Thoracic aorta (tissue), 2 donors: ENCODE measurements at places on chromosomes 2 and 18.

- H3K4me1 ChIP-seq: no peaks in the 10 kb centered on the region
- H3K27ac ChIP-seq: no peak overlapping the region
- H3K27me3 ChIP-seq: no peaks in the 10 kb centered on the region
- DNase-seq: no peak
- H3K36me3 ChIP-seq: peaks cover 14% of the 10 kb centered on the region
These were observed 234.1 kb downstream of the GLI2 start for GRCh38 chr2:120969613-120970355.

GRCh38 chr2:20040489-20041172 lies 10.8 kb downstream of the LAPTM4A start:
- DNase-seq: no peak
- no peaks in the 10 kb centered on the region for H3K27me3 ChIP-seq
- H3K4me3 ChIP-seq: no peak overlapping the region
- peaks cover 27% of the 10 kb centered on the region for H3K36me3 ChIP-seq
- H3K4me1 ChIP-seq: peaks cover 26% of the 10 kb centered on the region

DNA sequence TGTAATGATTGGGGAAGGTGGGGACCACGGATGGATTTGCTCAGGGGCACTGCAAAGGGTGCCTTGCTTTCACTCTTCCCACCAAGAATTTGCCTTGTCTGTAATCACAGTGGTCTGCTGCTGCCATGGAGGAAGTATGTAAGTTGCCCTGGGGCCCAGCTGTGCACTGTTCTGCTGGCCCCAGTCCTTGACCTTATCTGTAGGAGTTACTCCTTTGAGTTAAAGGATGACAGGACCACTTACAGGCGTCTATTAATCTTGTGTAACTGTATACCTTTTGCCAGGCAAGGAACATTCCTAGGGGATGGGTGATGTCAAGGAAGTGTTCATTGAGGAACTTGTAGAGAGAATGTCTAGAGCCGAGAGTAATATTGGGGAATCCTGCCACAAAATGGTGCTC lies 212.8 kb upstream of the LRRTM1 start:
- no peaks in the 10 kb centered on the region for H3K27me3 ChIP-seq
- H3K36me3 ChIP-seq: no peaks in the 10 kb centered on the region
- H3K27ac ChIP-seq: no peak overlapping the region

DNA sequence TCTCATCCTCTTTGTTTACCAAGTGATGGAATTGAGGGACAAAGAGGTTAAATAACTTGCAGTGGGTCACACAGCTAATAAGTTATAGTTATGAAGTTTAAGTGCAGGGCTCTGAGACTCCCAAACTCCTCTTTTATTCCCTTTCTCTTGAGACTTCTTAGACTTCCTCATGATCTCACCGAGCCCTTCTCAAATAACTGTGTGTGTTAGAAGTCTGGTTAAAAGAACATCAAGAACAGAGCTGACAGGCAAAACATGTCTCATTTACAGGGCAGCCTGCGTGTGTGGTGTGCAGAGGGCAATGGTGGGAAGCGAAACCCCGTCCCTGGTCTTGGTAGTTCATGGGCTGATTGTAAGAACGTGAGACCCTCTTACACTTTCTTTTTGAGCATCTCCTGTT lies 368.0 kb downstream of the SLC4A3 start:
- no peaks in the 10 kb centered on the region for H3K36me3 ChIP-seq
- no peak overlapping the region for H3K4me3 ChIP-seq
- H3K27me3 ChIP-seq: no peaks in the 10 kb centered on the region
- no peak for DNase-seq
- H3K27ac ChIP-seq: no peak overlapping the region

- no peak overlapping the region for H3K27ac ChIP-seq
- no peaks in the 10 kb centered on the region for H3K4me1 ChIP-seq
- H3K27me3 ChIP-seq: no peaks in the 10 kb centered on the region
- H3K4me3 ChIP-seq: no peak overlapping the region
- no peak for DNase-seq
These were observed 79.3 kb upstream of the FAM98A start for GRCh38 chr2:33678436-33678835.

- no peak overlapping the region for H3K4me3 ChIP-seq
- H3K27ac ChIP-seq: no peak overlapping the region
- no peak for DNase-seq
- no peaks in the 10 kb centered on the region for H3K27me3 ChIP-seq
- no peaks in the 10 kb centered on the region for H3K36me3 ChIP-seq
- H3K4me1 ChIP-seq: no peaks in the 10 kb centered on the region
These were observed 85.7 kb downstream of the EVA1A start for GRCh38 chr2:75475049-75475448.
